GM23338 (cell line): ENCODE measurements at places on chromosomes 6 and 20.
A peak's percentile ranks its signal among the peaks of the same experiment; 100 is the strongest.

GRCh38 chr6:2737885-2738284 lies 12.8 kb downstream of the MYLK4 start:
- H3K4me3 ChIP-seq = no peak overlapping the region
- H3K27me3 ChIP-seq = no peaks in the 10 kb centered on the region
- no peak for DNase-seq
- peaks cover 20% of the 10 kb centered on the region for H3K4me1 ChIP-seq

- no peaks in the 10 kb centered on the region for H3K36me3 ChIP-seq
- no peaks in the 10 kb centered on the region for H3K4me1 ChIP-seq
- H3K4me3 ChIP-seq = no peak overlapping the region
Measured at GRCh38 chr6:95099410-95099809, 477.9 kb upstream of the MANEA start.

GRCh38 chr20:1423625-1424106 lies 30.8 kb upstream of the FKBP1A start:
- no peaks in the 10 kb centered on the region for H3K27me3 ChIP-seq
- no peak overlapping the region for H3K27ac ChIP-seq
- peak; percentile 98 for DNase-seq
- no peaks in the 10 kb centered on the region for H3K36me3 ChIP-seq
- H3K4me3 ChIP-seq = no peak overlapping the region

GRCh38 chr6:56649053-56649769 lies 6.5 kb upstream of the DST start:
- H3K27me3 ChIP-seq = no peaks in the 10 kb centered on the region
- no peak for DNase-seq
- no peak overlapping the region for H3K4me3 ChIP-seq
- no peak overlapping the region for H3K27ac ChIP-seq
- peaks cover 23% of the 10 kb centered on the region for H3K4me1 ChIP-seq

GRCh38 chr6:142378138-142378875 lies 76.5 kb downstream of the ADGRG6 start:
- H3K27ac ChIP-seq = peak overlapping the region; percentile 47
- no peaks in the 10 kb centered on the region for H3K36me3 ChIP-seq
- H3K27me3 ChIP-seq = no peaks in the 10 kb centered on the region
- peaks cover 15% of the 10 kb centered on the region for H3K4me1 ChIP-seq
- H3K4me3 ChIP-seq = no peak overlapping the region
- DNase-seq = peak; percentile 16
